ENCODE measurements at places on chromosomes 7 and 10. TPM values are rescaled to one million over a fixed set of nuclear protein-coding genes. Genes with fewer than 3 reads are reported as not detected.

Gene CPA4
- polyA plus RNA-seq, result 0.55 TPM

Gene LRIT1
- polyA plus RNA-seq, result not detected

Gene BICC1
- polyA plus RNA-seq, result 98.1 TPM

Gene IDI2
- polyA plus RNA-seq, result not detected

Gene MCMBP
- polyA plus RNA-seq, result 66.4 TPM

Gene PTER
- polyA plus RNA-seq, result 21.6 TPM

DNA sequence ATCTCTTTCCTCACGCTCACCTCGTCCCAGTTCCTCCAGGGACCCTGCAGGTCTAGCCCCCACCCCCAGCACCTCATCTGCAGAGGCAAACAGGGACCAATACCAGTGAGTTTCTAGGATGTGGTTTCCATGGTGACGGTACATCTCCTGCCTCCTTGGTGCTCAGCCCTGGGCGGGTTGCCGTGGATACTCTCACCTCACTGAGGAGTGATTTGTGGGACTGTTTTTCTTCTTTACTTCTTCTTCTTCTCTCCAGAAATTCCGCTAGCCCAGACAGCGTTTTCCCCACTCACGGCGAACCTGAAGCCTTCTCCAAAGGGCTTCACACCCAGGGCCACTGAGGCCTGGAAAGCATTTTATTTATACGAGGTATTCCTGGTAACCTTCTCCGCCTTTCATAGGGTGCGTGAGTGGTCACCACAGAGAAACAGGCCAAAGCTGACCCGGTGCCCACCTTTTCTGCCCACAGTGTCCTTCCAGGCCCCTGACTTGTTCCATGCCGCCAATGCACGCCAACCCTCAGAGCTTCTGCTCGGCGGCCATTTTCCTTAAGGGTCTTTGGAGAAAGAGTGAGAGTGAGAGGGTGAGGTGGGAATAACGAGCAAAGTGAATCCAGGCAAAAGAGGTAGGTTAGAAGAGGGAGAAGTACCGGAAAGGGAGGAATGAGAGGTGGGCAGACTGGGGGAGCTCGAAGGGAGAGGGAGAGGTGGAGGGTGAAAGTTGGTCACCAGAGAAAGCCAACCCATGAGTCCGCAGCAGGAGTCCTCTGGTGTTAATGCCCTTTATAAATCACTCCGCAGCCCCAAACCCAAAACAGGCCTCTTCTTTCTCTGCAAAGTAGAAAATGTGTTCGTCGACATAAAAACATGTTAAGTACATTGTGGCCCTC lies 15.5 kb downstream of the FAM241B start:
- DNase-seq, result no peak

DNA sequence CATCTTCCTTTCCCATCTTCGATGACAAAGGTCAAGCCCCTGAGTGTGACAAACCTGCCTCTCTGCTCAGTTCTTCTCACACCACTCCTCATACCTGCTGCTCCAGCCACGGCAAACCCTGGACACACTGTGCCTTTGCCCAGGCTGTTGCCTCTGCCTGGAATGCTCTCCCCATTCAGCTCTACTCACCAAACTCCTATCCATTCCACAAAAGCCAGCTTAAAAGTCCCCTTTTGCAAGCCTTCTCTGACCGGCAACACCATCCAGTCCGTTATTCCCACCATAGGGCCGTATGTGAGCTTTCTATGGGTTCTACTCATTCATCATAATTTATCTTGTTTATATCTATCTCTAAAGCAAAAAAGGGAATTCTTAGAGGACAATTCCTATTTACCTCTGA lies 15.2 kb downstream of the GFRA1 start:
- no peak for DNase-seq

- DNase-seq, result no peak
Observed at GRCh38 chr10:36441557-36441956, 683.8 kb upstream of the ANKRD30A start.

- DNase-seq, result no peak
Observed at GRCh38 chr7:11960621-11961020, 128.6 kb upstream of the THSD7A start.

GRCh38 chr10:6364893-6365292 lies 162.2 kb downstream of the PFKFB3 start:
- DNase-seq, result no peak

- DNase-seq, result no peak
Observed at GRCh38 chr10:36026656-36027390, 384.7 kb upstream of the FZD8 start.

DNA sequence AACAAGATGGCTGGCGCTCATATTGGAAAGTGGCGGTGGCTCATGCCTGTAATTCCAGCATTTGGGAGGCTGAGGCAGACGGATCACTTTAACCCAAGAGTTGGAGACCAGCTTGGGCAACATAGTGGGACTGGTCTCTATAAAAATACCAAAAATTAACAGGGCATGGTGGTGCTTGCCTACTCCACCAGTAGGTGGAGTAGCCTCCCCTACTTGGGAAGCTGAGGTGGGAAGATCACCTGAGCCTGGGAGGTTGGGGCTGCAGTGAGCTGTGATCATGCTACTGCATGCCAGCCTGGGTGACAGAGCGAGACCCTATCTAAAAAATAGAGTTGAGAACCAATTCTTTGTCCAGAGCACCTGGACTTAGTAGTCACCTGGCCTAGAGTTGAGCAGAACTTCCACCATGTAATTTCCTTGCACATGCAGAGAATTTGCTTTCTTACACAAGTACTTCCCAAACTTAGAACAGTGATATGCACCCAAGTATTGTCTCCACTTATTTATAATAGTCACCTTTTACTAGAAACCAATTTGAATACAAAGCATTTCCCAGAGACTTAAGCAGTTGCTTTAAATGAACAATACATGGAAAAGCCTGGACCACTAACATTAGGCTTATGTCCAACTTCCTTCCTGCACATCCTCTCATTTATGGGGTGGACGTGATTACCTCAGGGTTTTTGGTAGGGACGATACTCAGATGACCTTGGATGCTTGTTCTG lies 15.9 kb downstream of the LAMB4 start:
- no peak for DNase-seq

GRCh38 chr10:86658751-86659150 lies 4.4 kb downstream of the OPN4 start:
- no peak for DNase-seq

Measured in left kidney (tissue), 8 donors.